Pancreas (tissue), 10 donors: ENCODE measurements at places on chromosomes 7 and 10.

DNA sequence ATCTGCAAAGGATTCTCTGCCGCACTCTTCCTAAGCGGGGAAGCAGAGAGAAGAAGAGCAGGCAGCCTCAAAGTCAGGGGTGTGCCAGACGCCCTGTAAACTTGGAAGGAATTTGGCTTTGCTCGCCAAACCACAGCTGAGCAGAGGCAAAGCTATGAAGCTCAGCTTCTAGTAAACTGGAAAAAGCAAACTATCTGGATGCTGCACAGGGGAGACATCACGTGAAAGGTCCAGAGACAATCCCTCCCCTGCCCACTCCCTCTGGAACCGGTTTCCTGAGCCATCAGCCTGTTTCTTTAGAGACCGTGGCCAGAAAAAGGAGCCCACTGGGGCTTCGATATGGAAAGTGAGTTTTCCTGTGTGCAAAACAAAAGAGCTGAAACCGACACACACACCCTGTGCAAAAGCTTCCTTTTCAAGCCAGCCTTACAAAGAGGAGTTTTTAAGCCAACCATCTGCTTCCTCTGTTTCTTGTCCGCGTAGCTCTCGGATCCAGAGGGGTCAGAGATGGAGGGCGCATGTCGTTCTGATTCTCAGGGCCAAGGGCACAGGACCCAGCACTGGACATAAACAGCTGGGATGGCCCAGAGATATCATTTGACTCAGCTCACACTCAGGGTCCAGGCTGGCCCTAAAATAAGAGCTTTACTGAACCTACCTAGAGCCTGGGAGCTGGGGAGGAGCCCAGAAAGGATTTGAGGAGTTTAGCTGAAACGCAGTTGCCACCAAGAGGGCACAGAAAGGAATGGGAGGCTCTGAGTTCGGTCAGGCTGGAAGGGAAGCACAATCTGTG, 58.2 kb upstream of the DNAAF5 start:
- DNase-seq = no peak

- DNase-seq = no peak
Observed at GRCh38 chr10:70109064-70109729, 23.4 kb downstream of the AIFM2 start.

DNA sequence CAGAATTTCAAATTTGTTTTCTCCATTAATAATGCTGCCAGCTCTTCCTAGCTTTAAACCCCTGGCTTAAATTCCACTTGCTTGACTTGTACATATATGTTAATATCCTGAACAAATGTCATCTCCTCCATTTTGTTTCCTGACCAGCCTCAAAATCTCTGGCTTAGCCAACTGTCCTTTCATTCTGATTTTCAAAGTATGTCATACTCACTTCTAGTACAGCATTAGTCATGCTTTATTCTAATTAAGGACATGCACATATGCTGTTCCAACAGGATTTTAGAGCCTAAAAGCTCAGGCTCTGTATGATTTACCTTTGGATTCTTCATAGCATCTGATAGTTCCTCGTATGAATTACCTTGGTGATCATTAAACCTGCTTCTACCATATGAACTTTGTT, 158.3 kb downstream of the ZNF438 start:
- DNase-seq = no peak

GRCh38 chr7:128406314-128407232, 3.2 kb downstream of the IMPDH1 start:
- DNase-seq = no peak

- no peak for DNase-seq
Observed at GRCh38 chr7:64180989-64181388, 26.0 kb upstream of the ZNF735 start.

- no peak for DNase-seq
Observed at GRCh38 chr10:21501091-21501490, 24.4 kb downstream of the SKIDA1 start.

DNA sequence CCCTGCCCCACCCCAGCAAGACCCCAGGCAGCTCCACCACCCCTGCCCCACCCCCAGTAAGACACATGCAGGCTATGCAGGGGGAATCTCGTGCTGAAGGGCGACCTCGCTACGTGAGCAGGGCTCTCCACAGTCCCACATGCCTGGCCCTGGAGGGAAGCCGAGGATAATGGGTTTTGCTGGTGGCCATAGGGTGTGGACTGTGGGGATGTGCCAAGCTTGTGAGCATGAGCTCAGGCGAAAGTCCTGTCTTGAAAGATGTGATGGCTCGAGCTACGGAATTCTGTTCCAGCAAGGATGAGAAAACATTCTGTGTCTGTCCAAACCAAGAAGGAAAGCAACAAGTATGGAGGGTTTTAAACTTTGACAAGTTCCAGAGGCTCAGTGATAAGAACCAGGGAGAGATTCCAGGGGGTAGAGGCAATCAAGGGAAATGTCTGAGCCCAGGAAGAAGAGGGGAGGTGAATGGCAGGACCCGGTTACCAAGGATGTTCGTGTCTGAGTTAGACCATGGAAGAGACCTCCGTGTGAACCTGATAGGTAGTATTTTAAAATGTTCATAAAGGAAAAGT, 63.1 kb downstream of the PYROXD2 start:
- no peak for DNase-seq

- no peak for DNase-seq
Observed at GRCh38 chr7:96287132-96287531, 34.8 kb downstream of the SLC25A13 start.

DNA sequence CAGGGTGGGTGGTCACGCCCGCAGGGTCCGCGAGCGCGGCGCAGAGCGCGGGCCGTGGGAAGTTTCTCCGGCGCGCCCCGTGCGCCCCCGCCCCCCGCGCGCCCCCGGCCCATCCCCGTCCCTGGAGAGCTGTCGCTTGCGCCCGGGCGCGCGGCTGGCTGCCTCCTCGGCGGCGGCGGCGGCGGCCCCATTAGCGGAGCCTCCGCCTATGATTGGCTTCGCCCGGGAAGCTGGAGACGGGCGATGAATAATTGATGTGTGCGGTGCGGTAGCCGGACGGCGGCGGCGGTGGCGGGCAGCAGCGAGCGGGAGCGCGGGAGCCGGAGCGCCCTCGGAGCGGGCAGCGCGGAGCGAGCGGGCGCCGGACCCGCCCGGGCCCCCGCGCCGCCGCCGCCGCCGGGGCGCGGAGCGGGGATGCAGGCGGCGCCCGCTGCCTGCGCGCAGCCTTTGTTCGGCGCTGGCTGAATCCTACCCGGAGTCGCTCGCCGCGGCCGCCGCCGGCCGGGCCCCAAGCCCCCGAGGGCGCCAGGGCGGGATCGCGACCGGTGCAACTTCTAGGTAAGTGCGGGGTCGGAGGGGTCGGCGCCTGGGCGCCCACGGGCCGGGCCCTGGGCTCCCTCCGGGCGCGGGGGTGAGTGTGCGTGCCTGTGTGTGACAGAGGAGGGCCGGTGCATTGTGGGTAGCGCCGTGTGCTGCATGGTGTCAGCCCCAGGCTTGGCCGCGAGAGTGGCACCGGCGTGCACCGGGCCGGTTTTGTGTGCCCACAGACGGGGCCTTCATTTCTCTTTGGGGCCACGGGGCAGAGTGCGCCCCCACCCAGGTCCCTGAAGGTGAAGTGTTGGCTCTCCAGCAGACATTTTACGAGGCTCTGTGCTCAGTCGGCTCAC, 103.8 kb upstream of the PPIF start:
- DNase-seq = no peak

GRCh38 chr7:2886900-2887299, 42.8 kb upstream of the GNA12 start:
- DNase-seq = peak; percentile 62

DNA sequence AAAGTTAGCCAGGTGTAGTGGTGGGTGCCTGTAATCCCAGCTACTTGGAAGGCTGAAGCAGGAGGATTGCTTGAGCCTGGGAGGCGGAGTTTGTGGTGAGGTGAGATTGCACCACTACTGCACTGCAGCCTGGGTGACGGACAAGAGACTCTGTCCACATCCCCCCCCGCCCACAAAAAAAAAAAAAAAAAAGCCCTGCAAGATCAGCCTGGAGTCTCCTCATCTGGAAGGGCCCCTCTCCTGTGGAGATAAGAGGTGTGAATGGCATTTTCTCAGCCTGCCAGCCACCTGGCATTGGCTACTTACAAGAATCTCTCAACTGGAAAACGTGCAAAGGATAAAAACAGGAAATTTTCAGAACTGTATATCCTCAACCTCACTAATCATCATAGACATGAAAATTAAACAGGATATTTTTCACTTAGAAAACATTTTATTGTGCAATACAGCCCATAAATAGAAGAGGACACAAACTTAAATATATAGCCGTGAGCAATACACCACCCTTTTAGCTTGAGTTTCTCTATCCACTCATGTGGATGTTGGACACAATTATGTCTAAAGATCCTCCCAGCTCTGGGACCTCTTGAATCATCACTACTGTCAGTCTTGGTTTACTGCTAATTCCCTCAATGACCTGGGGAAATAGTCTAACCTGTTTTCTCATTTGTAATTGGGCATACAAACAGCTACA, 11.3 kb upstream of the TSPAN15 start:
- DNase-seq = no peak

DNA sequence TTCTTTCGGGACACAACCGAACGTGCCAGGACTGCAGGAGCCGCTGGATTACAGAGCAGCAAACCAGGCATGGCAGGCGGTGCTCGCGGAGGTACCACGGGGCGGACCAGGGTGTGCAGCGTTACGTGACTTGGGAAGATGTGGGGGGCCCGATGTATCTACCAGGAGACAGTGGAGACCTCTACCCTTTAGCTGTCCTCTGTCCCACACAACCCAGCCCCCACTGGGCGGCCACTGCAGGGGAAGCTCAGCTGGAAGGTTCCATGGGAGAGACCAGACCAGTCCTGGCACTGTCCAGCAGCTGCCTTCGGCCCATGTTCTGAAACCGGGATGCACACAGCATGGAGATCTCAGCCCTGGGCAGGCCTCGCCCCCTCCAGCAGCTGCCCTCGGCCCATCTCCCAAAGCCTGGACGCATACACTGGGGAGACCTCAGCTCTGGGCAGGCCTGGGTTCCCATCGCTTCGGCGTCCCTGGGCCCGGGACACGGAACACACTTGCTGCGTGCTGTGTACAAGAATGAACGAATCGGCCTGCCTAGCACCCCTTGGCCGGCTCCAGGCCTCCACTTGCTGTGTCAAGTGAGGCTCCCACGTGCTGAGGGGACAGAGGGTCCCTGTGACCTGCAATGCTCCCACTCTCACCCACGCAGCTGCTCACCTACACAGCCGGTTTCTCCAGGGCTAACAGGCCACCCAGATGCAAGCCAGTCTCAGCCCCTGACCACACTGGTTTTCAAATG, 177.4 kb downstream of the ELFN1 start:
- no peak for DNase-seq

- DNase-seq = no peak
Observed at GRCh38 chr7:33076737-33077136, 14.2 kb upstream of the NT5C3A start.

- DNase-seq = no peak
Observed at GRCh38 chr10:78892338-78893176, 176.2 kb upstream of the ZMIZ1 start.
